MM.1S (cell line): ENCODE measurements at places on chromosomes 7 and 10.
A peak's percentile ranks its signal among the peaks of the same experiment; 100 is the strongest.

DNA sequence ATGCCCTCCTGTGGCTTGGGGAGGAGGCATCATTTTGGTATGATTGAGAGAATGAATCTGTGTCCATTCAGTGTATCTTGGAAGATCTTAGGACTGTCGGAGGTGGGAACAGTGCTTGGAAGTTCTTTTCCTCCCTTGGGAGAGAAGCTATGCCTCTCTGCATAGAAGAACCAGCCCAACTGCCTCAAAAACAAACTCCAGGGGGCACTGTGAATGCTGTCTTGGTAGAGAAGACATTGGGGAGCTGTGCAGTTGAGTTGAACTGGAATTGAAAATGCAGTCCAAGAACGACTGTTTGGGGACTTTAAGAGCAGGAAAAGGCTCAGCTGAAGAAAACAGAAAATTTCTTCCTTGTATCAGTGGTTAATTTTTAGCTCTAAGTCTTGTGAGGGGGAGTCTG is 4.9 kb upstream of the GJD4 start:
- no peak for DNase-seq

DNA sequence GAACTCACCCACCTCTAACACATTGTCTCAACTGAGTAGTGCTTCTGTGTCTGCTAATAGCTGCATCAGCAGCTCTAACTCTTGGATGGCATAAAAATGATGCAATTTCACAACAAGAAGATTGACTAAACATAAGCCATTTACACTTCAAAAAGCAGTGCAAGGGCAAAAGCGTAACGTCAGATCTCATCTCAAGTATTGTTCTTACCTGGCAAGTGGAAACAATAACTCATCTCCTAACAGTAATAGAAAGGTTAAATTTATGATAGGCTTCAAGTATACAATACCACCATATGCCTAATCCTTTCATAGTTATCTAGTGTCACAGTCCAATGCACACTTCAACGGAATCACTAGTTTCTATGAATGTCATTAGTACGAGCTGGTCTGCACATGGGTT is 14.8 kb downstream of the TPK1 start:
- DNase-seq = peak; percentile 24

DNA sequence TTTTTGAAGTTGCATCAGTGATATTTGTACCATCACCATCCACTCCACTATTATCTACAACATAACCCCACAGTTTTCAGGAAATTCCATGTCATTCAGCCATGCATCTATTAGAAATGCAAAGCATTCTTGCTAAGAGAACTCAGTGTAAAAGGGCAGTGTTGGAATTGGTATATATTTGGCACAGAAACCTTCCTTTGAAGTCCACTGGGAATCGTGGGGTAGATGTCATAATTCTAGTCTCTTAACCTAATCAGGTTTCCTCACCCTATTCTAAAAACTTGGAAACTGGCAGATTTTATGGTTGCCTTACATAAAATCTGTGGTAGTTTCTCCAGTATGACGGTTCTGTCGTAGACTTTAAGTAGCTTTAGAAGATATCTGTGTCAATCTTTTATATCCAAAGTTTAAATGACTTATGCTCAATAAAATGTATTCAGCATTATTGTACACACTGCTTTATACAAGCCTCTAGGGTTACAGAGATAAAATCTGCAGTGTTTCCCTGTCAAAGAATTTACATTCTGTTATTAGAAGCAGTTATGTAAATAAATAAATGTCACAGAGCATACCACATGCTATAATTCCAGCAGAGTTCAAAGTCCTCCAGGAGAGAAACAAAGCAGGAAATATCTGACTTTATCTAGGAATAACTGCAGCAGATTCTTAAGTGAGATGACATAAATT is 704.4 kb upstream of the CELF2 start:
- no peak for DNase-seq

DNA sequence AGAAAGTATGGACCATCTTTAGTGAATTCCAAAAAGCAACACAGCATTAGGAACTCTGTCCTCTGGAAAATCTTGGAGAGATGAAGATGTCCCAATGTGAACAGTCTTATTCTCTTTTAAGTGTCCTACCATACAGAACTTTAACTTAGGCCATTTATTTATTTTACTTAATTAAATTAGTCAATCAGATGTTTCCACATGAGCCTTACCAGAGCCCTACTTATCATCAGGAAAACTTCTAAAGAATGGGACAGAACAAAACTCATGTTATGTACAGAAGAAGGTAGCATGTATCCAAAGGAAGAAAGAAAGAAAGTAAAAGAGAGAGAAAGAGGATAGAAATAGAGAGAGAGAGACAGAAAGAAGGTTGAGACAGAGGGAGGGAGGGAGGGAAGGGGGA is 276.4 kb downstream of the ETV1 start:
- DNase-seq = no peak

- DNase-seq = no peak
Measured at GRCh38 chr10:36608251-36608650, 517.1 kb upstream of the ANKRD30A start.

GRCh38 chr7:122942059-122942458 is 53.4 kb downstream of the TAS2R16 start:
- DNase-seq = no peak

GRCh38 chr10:7484456-7485243 is 73.8 kb upstream of the SFMBT2 start:
- DNase-seq = peak; percentile 88
